CD4-positive, alpha-beta T cell treated with Interferon alpha-2 for 1 hour (primary cell): ENCODE measurements at places on chromosomes 11 and 22.
A peak's percentile ranks its signal among the peaks of the same experiment; 100 is the strongest.

DNA sequence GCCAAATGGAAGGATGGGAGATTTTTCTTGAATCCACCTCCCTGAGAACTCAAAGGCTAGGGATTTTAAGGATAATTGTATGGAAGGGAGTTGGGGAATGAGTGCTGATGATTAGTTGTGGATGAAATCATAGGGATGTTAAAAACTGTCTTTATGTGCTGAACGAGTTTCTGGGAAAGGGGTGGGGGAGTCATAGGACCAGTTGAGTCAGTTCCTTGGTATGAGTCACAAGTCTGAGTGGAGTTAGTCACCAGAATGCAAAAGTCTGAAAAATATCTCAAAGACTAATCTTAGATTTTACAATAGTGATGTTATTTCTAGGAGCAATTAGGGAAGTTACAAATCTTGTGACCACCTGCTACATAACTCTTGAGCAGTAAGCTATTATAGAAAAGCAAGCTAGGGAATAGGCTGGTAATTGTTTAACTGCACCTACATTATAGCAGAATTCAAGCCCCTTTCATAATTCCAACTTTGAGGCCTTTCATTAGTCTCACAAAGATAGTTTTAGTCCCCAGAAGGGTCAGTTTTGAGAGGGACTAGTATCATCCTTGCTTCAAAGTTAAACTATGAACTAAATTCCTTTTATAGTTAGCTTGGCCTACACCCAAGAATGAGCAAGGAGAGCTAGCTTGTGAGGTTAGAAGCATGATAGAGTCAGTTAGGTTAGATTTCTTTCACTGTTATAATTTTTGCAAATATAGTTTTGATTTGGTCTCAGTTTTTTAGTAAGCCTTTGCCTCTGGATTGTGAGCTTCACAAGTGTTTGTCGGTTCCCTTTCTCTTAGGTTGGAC lies 668.0 kb downstream of the ETS1 start:
- no peak for DNase-seq

GRCh38 chr22:50473855-50474671 lies 772 bp downstream of the SBF1 start:
- DNase-seq = no peak

DNA sequence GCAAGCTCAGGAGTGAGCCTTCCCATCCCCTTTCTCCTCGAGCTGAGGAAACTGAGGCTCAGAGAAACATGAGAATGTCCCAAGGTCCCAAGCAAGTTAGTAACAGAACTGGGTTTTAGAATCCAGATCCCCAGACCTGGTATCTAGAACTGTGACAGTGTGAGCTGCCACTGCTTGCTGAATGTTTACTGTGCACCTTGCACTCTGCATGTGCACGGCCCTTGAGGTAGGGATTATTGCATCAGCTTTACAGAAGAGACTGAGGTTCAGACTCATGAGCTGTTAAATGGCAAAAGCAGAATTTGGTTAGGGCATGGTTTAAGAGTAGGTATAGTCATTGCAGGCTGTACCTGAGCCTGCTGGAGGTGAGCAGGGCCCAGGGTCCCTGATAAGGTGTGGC lies 3.8 kb upstream of the MPPED1 start:
- no peak for DNase-seq

GRCh38 chr11:404551-405264 lies 10.1 kb downstream of the SIGIRR start:
- no peak for DNase-seq

- no peak for DNase-seq
These were observed 260.6 kb downstream of the SOX6 start for GRCh38 chr11:16095756-16096155.

DNA sequence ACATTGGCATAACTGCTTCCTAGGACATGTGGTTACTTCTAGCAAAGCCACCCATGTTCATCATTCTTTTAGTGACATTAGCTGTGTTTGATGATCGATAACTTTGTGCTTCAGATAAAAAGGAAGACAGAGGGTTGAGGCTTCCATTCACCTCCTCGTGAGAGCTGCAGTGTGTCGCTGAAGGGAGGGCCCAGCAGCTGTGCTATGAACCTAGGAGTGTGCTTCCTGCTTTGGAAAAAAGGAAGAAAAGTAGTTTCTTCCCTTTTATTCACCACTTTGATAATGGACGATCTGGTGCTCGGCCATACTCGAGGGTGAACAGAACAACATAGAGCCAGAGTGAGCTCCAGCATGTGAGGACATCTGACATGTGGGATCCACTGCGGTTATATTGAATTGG lies 6.1 kb upstream of the RFPL2 start:
- DNase-seq = no peak

GRCh38 chr11:4393209-4393857 lies at the start of gene TRIM21:
Gene TRIM21, minus strand, starts transcription at chr11:4393702. Its CDS starts 3,293 bp downstream, at chr11:4390409.
- peak; percentile 95 for DNase-seq

- DNase-seq = no peak
These were observed 28.3 kb upstream of the SOX10 start for GRCh38 chr22:38012604-38013072.

DNA sequence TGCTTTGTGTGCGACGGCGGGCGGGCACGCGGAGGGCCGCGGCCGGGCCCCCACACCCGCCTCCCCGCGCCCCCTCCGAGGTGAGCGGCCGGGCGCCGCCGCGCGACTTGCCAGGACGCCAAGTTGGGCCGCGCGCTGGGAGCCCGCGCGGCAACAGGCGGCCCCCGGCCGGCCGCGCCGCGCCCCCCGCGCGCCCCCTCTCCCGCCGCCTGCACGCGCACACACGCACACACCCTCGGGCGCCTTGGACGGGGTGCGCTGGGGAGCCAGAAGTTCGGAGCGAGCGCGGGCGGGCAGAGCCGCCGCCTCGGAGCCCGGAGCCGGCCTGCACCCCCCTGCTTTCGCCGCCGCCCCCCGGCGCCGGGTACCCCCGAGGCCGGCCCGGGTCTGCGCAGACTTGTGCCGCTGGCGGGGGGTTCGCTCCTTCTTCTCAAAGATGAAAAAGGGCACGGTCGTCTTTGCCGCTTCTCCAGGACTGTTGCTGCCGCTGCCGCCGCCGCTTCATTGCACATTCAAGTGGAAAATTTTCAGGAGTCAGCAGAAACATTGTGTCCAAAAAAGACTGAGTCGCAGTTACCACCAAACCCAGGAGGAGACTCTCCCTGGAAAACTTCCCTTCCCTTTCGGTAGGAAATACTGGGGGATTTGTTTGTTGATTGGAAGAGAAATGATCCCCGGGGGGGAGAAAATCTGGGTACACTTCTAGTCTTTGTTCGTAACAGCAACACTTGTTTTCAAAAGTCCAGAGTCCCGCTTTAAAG lies 895 bp downstream of the TEAD1 start:
- DNase-seq = no peak

GRCh38 chr11:33916736-33917135 lies 24.9 kb upstream of the LMO2 start:
- DNase-seq = no peak

- peak; percentile 2 for DNase-seq
These were observed 1.0 kb downstream of the REXO2 start for GRCh38 chr11:114440121-114440860.

DNA sequence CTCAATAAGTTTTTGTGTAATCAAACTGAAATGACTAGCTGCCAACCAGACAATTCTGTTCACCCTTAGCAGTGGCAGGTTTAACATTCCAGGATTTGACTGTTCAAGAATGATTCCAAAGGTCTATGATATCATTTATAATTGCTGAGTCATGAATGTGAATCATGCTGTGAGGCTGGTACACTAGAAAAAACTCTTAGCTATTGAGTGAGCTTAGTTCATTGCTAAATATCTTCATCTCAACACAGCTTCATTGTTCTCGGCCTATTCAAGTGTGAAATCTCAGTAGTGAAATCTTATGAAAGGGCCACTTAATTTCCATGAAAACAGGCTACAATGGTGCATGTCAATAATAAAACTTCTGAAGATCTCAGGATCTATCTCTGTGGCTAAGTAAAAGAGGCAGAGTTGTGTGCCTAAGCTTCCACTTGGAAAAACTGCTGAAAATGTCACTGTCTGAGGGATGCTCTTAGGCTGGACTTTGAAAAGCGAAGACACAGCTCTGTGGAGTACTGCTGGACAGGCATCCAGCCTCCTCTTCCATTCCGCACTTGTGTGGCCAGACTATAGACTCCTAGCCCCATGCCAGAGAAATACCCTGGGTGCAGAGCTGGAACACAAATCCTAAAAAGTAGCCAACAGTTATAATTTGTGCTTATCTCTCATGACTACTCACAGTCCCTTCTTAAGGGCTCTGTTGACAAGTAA lies 12.8 kb downstream of the AQP11 start:
- DNase-seq = no peak

DNA sequence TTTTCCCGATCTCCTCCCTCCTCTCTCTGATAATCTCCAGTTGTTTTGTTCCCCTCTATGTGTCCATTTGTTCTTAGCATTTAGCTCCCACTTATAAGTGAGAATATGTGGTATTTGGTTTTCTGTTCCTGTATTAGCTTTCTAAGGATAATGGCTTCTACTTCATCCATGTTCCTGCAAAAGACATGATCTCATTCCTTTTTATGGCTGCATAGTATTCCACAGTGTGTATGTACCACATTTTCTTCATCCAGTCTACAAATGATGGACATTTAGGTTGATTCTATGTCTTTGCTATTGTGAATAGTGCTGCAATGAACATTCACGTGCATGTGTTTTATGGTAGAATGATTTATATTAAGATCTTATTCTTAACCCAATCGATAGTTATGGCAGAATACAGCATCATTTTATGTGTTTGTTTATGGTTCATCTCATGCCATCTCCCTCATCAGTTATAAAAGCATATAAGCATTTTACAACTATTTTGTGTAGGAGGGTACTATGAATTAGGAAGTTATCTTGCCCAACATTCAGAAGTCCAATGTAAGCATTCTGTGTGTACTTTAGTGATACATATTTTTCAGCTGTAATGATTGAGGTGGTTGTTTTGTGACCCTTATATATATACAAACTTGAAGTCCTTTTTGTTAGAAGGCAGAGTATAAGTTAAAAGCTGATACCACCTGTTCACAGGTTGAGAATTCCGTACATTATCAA lies 3.2 kb downstream of the MS4A3 start:
- DNase-seq = no peak

GRCh38 chr22:19819911-19820879 lies 34.5 kb downstream of the GNB1L start:
- no peak for DNase-seq

DNA sequence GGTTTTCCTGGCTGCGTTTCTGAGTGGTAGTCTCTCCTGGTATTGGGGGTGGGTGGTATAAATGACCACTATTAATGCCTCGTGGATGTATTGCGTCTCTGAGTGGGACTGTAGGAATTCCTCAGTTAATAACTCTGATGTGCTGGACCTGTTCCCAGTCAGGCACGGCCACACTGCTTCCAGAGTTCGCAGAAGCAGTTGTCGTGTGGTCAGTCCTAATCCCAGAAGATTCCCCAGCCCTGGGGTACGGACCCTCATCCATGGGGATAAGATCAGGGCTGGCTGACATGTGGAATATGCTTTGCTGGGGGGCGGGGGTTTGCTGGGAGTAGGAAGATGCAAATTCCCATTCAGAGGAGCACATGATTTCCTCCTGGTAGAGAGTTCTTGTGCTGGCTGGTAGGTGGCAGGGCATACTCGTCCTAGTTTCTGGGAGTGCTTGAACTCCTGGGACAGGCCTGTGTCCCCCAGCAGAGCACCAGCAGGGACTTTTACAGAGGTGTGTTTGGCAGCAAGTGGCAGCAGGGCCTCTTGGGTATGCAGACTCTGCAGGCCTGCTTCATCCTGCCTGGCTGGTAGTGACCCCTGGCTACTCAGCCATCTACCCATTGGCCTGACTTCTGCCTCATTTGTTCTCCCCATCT lies 157.4 kb downstream of the NAV2 start:
- DNase-seq = no peak

GRCh38 chr11:43921561-43922294 lies 20.7 kb upstream of the C11orf96 start:
- DNase-seq = no peak
